Stimulated activated CD8-positive, alpha-beta memory T cell treated with anti-CD3 and anti-CD28 coated beads, Interleukin-15, amount 100 ng/mL, for 24 hours (primary cell): ENCODE measurements at places on chromosomes 7 and 10.

GRCh38 chr7:151168787-151169162 lies 1.3 kb upstream of the GBX1 start:
- DNase-seq, result no peak

DNA sequence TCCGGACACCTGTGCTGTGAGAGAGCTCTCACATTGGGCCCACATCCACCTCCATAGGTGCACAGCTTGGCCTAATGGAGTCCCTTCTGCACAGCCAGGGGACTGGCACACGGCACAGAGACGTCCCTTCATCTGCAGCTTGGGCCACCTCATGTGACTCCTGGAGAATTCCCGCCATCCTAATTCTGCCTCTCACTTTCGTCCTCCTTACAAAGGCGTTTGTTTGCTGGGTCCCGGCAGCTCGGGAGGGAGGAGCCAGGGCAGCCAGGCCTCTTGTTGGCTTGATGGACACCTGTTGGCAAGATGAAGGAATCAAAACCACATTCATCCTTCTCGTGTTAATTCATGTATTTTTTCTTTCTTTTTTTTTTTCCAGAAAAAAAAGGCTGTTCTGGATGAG lies 30.7 kb upstream of the TTYH3 start:
- DNase-seq, result no peak

GRCh38 chr7:112789453-112789816 lies 758 bp downstream of the TMEM168 start:
- no peak for DNase-seq

- no peak for DNase-seq
Measured at GRCh38 chr7:70392877-70393435, 739.0 kb upstream of the GALNT17 start.

- no peak for DNase-seq
Measured at GRCh38 chr10:132309879-132310591, 2.3 kb upstream of the STK32C start.

GRCh38 chr10:35607475-35608327 lies 2.6 kb downstream of the GJD4 start:
- DNase-seq, result no peak

DNA sequence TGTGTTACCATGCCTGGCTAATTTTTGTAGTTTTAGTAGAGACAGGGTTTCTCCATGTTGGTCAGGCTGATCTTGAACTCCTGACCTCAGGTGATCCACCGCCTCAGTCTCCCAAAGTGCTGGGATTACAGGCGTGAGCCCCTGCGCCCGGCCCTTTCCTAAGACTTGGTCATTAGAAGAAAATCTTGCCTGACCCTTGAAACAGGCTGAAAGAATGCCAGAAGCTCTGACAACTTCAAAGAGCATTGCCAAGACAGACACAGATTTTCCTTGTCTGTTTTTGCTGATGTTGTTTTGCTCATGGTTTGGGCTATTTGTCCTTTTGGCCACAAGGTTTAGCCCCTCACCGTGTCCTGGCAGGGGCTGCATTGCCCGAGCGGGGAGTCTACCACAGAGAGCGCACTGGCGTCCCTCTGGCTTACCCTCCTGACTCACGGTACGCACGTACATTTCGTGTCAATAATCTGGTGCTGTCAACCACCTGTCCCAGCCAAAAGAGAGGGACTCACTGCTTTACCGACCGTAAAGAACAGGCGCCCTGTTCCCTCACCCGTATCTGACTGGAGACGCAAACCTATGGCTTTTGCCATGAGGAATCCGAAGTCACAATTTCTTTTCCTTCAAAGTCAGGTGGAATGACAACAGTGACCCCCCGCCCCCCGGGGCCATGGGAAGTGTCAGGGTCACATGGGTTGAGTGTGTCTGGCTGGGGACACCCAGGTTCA lies 10.1 kb upstream of the INPP5A start:
- DNase-seq, result no peak

- DNase-seq, result no peak
Measured at GRCh38 chr7:75066521-75066920, 7.1 kb downstream of the RCC1L start.

GRCh38 chr10:121509112-121509511 lies 89.1 kb downstream of the FGFR2 start:
- DNase-seq, result no peak

DNA sequence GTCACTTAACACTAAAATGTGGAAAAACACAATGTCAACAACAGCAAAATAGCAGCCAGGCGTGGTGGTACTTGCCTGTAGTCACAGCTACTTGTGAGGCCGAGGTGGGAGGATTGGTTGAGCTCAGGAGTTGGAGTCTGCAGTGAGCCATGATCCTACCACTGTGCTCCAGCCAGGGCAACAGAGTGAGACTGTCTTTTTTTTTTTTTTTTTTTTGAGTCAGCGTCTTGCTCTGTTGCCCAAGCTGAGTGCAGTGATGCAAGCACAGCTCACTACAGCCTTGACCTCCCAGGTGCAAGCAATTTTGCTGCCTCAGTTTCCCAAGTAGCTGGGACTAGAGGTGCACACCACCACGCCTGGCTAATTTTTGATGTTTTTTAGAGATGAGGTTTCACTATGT lies 6.1 kb downstream of the KCTD7 start:
- no peak for DNase-seq

- DNase-seq, result no peak
Measured at GRCh38 chr7:55508221-55509011, 63.9 kb downstream of the VOPP1 start.

DNA sequence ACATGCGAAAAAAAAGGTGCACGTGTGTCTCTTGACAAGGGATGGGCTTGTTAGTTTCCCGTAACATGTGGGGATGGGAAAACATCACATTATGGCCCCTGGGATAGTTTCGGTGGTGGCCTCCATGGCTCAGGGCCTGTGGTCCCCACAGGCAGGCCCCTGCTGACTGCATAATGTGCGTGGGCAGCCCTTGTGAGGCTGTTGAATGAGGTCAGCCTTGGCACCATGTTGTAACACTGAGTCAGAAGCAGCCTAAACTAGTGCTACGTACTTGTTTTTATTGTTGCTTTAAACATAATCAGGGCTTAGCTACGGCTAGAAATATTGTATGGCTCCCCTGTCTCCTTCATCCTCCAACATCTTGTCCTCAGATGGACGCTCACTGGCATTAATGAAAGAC lies 80.6 kb downstream of the BEND7 start:
- DNase-seq, result no peak

DNA sequence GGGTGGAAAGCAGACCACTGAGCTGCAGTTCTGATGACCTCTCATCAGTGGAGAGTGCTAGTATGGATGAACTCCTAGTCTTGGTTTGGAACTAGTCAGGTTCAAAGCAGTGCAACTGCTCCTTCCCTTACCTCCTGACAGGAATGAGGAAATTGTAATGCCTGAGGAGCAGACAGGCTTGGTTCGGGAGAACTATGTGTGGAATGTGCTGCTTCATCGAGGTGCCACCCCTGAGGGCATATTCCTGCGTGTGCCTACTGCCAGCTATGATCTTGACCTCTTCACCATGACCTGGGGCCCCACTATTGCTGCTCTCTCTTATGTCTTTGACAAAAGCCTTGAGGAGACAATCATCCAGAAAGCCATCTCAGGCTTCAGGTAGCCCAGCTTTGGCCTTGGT lies 27.4 kb upstream of the NFKB2 start:
- no peak for DNase-seq

DNA sequence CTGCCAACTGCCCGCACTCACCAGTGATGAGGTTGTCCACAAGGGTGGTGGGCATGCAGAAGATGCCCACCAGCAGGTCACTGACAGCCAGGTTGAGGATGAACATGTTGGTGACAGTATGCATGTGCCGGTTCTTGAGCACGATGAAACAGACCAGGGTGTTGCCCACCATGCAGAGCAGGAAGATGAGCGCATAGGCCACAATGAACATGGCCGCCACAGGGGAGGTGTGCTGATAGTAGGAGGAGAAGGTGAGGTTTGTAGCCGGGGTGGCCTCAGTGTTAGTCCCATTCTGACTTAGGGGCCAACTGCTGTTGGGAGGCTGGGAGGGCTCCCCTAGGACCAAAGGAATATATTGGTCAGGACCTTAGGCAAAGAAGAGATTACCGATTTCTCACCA lies 17.7 kb downstream of the NPFFR1 start:
- DNase-seq, result no peak

DNA sequence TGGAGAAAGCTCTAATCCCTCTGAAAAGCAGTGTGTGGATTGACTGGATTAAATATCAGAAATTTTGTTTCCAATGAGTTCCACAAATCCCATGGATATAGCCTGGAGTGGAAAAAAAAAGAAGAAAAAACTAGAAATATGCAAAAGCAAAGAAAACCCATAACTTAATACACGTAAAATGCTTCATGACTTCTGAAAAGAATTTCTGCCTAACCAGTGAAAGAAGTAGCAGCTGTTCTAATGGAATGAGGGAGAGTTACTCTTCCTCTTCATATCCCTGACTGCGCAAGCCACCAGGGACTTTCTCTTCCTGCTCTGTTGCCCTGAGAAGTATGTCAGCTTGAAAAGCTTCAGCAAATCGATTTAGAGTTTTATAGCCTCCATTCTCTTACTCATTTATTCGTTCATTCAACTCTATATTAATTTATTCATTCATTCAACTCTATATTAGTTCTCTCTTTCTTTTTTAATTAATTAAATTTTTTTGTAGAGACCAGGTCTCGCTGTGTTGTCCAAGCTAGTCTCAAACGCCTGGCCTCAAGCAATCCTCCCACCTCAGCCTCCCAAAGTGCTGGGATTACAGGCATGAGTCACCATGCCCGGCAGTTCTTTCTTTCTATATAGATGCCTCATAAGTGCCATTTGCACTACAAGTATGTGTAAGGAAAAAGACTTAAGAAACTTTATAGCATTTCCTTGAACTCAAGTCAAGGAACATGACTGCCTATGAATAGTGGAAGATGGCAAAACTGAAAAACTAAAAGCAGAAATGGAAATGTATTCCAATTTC lies 447.3 kb upstream of the NRP1 start:
- DNase-seq, result no peak

DNA sequence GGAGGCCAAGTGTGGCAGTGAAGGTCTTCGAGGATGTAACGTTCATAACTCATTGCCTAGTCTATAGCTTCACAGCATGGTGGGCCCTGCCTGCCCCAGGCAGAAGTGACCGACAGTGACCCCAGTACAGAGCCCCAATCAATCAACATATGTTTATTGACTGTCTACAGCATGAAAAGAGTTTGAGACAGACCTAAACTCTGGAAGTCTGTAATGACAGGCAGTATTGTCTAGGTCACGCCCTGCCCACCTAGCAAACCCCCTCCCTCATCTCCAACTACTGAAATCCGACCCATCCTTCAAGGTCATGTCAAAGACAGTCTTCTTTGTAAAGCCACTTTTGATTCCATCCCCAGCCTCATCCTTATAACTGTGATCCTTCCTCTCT lies 43.9 kb downstream of the LYZL1 start:
- no peak for DNase-seq

- no peak for DNase-seq
Measured at GRCh38 chr10:103916254-103916653, 1.7 kb downstream of the STN1 start.

DNA sequence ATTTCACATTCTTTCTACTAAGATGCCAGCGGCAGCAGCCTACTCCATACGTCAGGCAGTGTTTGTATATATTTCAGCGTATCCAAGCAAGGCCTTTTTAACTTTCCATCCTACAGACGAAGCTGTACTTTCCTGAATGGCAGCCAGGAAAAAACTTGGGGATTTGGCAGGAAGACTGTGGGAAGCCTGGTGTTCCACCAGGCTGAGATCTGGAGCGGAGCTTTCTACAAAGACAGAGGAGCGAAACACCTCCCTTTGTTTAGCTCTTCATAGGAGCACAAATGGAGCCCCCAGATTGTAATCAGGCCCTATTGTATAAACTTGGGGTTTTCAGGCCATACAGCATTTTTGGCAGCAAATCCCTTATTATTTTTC lies 143.8 kb downstream of the TES start:
- no peak for DNase-seq

DNA sequence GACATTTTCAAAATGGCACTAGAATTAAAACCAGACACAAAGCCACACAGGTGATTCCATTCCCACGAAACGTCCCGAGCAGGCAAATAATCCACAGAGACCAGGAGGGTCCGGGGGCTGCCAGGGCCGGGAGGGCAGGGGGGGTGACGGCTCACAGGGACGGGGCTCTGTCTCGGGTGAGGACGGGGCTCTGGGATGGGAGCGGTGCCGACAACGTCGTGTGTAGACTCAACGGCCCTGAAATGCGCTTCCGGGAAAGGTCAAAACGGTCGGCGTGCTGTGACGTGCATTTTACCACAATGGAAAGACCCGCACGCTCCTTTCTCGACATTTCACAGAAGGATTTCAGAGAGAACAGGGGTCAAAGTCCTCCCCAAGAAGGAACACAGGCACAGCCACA lies 63.3 kb upstream of the PDGFA start:
- no peak for DNase-seq

GRCh38 chr10:75550191-75550590 lies 118.8 kb downstream of the LRMDA start:
- DNase-seq, result no peak

GRCh38 chr7:140501966-140502365 lies 22.7 kb upstream of the MKRN1 start:
- no peak for DNase-seq

- no peak for DNase-seq
Measured at GRCh38 chr10:81450651-81451050, 424.3 kb upstream of the NRG3 start.

DNA sequence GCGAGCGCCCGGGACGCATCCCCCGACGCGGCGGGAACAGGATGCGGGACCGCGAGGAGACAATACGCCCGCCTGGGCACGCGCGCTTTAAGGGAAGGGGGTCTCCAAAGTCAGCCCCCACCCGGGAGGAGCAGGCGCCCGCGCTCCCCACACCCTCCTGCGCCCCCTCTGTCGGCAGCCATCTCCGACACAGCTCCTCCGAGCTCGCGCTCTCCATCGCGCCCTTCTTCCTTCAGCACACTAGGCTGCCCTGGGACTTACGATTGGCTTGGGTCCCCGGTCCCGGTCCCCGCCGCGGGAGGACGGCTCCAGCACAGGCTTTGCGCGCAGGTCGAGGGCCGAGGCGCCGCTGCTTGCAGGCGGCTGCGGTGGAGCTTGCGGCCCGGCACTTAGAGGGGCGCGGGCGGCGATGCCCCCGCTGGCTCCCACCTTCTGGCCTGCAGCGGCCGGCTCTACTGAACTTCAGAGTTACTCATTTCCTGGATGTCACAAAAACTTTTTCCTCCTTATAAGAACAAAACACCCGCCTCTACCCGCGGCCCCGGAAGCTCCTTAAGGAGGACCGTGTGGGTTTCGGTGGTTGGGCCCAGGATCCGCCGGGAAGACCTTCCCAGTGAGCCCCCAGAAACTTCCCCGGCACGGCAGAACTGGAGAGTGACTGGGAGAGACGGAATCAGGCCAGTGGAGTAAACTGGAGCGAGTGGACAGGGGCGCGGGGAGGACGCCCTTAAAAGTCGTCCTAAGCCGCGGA lies at the start of gene ITPRIP:
Gene ITPRIP (minus strand): TSS at position 481 of the 751 bp plus-strand sequence. CDS start 22,414 bp downstream, outside the sequence.
- peak; percentile 38 for DNase-seq

DNA sequence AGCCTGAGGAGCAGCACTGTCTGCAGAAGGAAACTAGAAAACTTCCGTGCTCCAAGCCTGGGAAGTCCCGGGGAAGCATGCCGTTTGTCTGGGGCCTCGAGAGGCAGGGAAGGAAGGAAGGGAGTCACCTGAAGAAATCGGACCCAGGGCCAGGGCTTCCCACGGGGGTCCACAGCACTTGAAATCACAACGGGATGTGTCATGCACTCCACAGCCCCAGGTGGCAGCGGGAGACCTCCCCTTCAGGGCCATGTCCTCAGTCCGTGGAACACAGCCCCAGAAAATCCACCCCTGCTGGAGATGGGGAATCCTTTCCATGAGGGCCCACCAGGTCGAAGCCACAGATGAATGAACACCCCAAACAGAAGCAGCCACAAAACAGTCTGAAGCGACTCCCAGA lies 239.5 kb downstream of the MGMT start:
- DNase-seq, result no peak
